Activated CD8-positive, alpha-beta T cell treated with anti-CD3 and anti-CD28 coated beads, Interleukin-2, amount 10 ng/mL, durations not matched to agents 7 days and 5 days (primary cell): ENCODE measurements at places on chromosomes 12 and 14.

DNA sequence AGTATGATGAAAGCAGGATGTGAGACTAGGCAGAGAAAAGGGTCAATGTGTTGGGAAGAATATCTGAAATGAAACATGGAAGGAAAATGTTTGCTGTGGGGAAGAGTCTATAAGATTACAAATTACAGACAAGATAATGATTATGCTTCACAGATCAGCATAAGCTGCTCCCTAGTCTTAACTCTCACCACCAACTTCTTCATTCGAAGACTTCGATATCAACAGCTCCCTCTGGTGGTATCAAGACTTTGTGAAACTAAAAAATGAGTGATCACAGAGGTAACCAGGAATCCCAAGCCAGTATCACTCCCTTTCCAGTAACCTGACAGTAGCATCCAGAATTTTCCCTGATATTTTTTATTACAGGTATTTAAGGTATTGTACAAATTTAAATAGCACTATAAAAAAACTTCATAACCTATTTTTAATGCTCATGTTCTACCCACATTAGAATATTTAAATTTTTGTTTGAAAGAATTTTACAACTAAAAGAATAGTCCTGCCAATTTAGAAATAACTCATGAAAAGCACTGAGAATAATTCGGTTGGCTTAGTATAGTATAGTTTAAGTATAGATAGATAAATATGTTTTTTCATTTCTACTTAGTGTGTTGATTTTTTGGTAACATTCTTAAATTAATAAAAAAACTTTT is 84.4 kb downstream of the C2CD5 start:
- no peak for DNase-seq

DNA sequence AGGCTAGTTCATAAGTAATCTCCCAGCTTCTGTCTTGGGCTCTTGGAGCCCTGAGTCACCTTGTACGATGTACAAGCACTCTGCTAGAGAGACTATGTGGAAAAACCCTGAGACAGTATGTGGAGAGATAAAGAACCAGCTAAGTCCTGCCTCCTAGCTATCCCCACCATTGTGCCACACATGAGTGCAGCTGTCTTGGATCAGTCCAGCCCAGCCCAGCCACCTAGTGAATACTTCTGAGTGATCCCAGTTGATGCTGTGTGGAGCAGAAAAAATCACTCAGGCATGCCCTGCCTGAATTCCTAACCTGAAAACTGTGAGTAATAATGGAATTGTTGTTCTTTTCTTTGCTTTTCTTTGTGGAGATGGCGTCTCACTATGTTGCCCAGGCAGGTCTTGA is 5.1 kb upstream of the SERPINA6 start:
- DNase-seq = no peak

DNA sequence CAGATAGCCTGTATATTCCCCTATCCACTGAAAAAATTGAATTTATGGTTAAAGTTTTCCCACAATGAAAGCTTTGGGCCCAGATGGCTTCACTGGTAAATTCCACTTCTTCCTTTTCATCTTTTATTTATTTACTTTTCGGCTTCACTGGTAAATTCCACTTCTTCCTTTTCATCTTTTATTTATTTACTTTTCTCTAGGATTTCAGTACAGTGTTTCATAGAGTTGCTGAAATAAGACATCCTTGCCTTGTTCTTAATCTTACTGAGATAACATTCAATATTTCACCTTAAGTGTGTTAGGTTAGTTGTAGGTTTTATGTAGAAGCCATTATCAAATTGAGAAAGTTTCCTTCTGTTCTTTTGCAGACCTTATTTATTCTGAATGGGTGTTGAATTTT is 18.9 kb upstream of the KLRG1 start:
- no peak for DNase-seq

- peak; percentile 30 for DNase-seq
Measured at GRCh38 chr12:113333877-113334785, 778 bp downstream of the SLC8B1 start.

DNA sequence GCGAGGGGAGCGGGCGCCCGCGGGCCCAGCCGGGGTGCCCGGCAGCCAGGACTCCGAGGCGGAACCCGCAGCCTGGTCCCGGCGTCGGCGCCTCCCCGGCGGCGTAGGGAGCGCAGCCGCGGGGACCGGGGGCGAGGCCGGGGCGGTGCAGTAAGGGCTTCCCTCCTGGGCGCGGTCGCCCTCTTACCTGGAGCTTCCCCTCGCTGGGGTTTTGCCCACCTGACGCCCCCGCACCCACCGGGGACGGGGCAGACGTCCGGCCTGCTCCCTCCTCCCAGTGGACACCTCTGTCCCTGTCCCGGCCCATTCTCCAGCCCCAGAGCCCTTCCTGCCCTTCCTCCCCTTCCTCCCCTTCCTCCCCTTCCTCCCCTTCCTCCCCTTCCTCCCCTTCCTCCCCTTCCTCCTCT is 413 bp upstream of the TUBA1C start:
- DNase-seq = peak; percentile 71

GRCh38 chr12:66717036-66717673 is 38.3 kb upstream of the GRIP1 start:
- DNase-seq = no peak

GRCh38 chr12:89682284-89682683 is 26.4 kb downstream of the ATP2B1 start:
- no peak for DNase-seq

GRCh38 chr14:95321693-95322455 is 2.2 kb upstream of the CLMN start:
- DNase-seq = no peak

GRCh38 chr12:87953256-87953860 is 75.8 kb downstream of the C12orf50 start:
- DNase-seq = no peak

GRCh38 chr12:110647631-110648040 is 33.7 kb downstream of the TCTN1 start:
- DNase-seq = peak; percentile 46

GRCh38 chr14:101020834-101021370 is 117.4 kb upstream of the RTL1 start:
- no peak for DNase-seq

DNA sequence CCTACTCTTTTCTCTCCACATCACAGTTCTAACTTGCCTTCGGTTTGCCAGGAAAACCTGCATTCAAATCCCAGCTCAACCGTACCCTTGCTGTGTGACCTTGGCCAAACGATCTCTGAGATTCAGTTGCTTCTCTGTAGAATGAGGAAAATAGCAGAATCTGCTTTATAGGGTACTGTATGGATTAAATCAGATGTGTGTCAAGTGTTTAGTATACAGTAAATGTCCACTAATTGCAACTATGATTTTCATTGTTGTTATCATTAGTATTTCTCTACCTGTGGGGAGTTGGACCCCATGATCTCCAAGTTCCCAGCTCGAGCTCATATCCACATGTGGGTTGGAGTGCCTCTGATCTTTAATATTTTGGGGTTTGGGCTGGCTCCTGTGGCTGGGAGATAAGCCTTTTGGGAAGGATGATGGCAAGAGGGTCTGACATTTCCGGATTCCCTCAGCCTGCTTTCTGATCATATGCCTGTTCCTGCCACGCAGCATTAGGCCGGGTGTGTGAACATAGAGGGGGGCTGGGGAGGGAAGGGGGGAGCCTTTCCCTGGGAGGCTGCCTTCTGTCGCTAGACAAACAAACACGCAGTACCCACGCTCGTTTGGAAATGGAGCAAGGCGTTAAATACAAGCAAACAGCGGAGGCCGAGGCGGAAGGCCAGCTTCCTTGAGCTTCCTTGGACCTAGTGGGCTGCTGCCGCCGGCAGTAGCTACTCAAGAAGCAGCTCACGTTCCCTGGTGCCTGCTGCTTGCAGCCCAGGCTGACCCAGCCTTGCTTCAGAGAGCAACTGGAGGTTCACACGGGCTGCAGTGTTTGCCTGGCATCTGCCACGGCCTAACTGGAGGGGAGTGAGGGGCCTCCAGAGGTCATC is 213.5 kb upstream of the LHX5 start:
- no peak for DNase-seq

GRCh38 chr12:106919910-106920544 is 35.7 kb upstream of the TMEM263 start:
- DNase-seq = peak; percentile 39

DNA sequence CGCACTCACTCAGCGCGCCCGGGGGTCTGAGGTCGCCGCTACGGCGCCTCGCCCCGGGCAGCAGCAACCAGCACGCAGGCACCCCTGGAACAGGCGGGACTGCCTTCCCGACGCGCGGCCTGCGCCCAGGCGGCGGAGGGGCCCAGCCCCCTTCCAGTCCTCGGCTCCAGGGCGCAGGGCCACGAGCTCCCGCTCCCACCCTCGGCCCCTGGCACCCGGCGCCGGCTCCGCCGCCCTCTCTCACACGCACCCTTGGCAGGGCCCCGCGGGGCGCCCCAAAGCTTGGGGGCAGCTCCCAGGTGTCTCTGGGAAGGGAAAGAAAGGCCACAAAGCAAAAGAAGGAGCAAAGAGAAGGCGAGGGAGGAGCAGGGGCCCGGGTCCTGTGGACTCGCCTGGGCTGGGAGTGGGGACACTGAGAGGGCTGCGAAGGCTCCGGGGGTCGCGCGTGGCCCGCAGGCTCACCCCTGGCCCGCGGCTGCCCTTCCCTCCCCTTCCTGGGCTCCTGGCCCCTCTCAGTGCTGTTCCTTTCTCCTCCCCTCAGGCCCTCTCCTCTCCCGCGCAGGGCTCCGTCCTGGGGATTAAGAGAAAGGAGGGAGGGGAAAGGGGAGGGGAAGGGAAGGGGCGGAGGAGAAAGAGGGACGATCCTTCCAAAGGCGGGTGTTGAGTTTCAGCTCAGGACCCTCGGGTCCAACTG is 907 bp upstream of the EFS start:
- DNase-seq = no peak

DNA sequence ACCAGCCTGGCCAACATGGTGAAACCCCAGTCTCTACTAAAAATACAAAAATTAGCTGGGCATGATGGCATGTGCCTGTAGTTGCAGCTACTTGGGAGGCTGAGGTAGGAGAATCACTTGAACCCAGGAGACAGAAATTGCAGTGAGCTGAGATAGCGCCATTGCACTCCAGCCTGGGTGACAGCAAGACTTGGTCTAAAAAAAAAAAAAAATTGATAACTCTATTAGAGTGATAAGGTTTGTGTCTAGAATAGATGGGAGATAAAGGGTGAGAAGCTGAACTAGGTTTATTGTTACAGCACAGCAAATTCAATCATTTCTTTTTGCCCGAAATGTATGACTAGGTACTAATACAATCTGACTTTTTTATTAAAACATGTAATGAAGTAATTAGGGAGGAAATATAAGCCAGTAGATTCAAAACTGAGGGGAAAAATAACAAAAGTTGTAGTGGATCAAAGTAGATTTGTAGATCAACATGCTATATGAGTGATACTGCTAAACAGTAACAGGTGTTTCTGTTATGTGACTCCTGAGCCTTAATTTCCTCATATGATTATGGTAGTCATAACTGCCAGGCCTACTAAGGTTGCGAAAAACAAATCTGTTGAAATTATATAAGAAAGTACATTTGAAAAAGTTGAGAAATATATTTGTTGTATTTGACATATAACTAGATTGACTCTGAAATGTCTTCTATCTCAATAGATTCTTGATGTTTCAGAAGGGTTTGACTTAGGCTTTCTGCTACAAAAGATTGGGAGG is 83.6 kb downstream of the WNK1 start:
- DNase-seq = no peak

DNA sequence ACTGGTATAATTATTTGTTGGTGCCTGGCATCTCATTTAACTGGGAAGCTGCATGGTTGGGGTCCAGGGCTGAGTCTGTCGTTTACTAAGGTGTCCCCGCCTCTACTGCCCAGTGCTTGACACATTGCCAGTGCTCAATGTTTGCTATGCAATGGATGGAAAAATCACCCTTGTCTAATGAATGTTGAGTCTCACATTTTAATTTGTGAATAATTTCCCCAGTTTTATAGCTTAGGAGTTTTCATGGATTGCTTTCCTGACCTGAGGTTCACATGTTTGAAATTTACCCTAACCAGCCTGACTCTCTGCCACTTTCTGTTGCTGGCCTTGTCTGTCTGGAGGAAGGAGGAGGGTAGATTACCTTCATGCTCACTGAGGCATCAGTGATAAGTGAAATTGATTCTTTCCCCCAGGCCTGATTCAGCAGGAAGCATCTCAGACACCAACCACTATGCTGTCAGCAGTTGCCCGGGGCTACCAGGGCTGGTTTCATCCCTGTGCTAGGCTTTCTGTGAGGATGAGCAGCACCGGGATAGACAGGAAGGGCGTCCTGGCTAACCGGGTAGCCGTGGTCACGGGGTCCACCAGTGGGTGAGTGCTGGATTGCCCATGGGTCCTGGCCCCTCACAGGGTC is 2.4 kb downstream of the DHRS2 start:
- no peak for DNase-seq

DNA sequence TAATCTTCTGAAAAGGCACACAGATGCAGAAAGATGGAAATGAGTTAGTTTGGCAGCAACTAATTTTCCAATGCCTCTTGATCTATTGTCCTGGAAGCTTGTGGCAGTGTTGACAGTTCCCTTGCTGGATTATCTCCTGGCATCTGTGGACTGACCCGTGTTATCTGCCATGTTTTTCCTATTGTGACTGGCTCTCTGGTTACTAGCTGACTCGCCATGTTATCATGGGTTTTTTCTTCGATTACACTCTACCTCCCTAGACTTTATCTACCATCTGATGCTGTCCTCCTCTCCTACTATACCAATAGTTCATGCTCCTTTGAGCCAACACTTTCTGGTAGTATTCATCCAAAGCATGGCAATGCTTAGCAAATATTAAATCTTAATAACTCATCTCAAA is 63.3 kb upstream of the FLRT2 start:
- DNase-seq = no peak

DNA sequence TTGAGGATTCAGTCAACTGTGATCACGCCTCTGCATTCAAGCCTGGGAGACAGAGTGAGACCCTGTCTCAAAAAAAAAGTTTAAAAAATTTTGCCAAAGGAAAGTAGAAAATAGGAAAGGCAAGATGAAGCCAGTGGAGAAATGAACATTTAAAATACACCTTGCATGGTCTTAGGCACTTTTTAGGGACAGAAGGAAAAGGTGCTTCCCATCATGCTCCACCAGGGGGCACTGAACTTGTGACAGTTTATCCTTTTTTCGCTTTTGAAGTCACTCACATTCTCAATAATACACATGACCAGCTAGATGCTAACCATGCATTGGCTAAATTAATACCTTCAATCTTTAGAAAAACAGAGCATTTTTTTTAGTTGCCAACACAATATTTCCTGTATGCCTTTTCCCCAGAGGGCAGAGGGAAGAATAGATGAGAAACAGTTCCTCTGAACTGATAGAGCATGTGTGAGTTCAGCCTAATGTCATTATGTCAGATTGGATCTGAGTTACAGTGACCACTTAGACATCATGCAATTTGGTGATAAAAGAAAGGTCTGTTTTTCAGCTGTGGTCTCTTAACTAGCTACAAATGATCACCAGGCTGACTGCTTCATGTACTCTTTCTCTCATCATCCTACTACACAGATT is 221.8 kb upstream of the SSTR1 start:
- DNase-seq = peak; percentile 69
